ENCODE measurements at places on chromosomes 16 and 17.

DNA sequence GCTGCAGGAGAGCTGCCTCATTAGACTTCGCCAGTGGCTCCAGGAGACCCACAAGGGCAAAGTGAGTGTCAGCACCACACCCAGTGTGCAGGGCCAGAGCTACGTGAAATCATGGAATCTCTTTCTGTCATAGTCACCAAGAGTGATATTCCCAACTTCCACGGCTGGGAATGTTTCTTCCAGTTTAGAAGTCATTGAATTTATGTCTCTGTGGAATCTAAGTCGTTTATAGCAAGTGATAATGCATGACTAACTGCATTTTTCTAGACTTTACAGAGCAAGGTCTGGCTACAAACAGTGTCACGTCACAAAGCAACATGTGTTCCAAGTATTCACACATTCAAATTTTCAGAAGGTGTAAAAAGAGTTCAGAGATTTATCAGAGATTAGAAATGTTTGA is 55.5 kb downstream of the SEC14L1 start:
- DNase-seq = no peak

- DNase-seq = no peak
Measured at GRCh38 chr17:33044771-33045170, 53.1 kb downstream of the SPACA3 start.

- no peak for DNase-seq
Measured at GRCh38 chr16:1108299-1109252, 12.5 kb upstream of the C1QTNF8 start.

- DNase-seq = no peak
Measured at GRCh38 chr17:81223762-81224130, 981 bp upstream of the CEP131 start.

DNA sequence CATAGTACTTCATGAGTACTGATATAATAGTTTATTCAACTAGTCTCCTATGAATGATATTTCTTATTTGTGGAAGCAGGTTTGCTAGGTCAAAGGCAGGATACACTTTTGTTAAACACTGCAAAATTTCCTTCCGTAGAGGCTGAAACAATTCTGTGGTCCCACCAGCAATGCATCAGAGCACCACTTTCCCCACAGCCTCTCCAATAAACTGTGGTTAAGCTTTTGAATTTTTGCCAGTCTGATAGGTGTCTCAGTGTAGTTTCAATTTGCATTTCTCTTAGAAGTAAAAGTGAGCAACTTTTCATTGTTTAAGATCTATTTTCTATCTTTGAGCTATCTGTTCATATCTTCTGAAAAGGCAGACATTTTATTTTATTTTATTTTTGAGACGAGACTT is 36.4 kb upstream of the CORO6 start:
- DNase-seq = no peak

DNA sequence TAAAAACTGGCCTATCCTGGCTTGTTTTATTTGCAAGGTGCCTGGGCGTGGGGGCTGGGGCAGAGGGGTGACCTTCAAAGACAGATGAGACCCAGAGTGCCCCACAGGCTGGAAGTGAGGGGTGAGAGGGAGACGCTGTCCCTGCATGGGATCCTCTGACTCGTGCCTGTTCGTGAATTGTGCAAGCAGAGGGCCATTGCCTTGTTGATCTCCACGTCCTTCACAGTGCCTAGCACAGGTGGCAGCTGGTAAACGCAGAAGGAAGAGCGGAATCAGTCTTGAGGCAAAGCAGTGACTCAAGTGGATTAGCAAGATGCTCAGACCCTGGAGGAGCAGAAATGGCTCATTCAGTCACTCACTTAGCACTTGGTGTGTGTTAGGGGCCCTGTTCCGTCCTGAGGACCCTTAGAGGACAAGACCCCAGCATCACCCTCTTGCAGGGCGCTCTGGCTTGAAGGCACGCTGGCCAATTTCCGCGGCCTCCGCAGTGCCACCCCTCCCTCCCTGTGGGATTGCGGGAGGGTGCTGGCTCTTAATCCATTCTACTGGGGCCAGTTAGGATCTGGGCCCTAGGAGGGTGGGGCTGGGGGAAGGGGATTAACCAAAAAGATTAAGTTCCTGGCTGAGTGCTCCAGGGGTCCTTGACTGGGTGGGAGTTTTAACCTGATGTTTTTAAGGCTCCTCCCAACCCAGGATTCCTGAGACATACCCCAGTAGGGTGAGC is 151.2 kb downstream of the CCDC182 start:
- DNase-seq = no peak

- DNase-seq = no peak
Measured at GRCh38 chr17:35728551-35728950, 2.9 kb upstream of the RASL10B start.

DNA sequence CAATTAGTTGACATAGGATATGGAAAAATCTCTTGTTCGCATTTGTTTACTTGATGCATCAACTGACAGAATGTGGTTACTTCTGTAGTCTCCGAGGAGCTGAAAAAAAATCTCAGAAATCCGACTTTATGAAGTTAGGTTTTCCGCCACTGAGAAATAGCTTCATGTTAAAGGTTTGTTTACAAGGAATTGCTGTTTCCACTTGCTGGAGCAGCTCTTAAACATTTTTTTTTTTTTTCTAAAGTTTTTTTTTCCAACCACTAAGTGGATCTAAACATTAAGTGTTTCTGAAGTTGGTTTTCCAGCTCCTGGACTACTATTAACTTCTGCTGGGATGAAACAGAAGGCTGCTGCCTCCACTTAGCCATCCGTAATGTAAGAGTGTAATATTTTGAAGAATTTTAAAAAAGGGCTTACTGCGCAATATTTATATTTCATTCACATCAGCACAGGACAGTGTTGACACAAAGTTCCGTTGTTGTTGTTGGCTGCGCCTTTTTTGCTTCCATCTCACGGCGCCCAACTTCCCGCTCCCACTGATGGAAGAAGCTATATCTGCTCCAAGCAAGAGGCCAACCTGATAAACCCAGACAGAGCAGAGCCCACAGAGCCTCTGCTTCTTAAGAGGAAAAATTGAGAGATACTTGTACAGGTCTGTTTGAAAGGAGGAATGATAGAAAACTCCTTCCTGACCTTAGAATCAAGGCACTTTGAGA is 167.7 kb upstream of the KCNJ16 start:
- no peak for DNase-seq
